ENCODE measurements at places on chromosomes 16 and 17.

GRCh38 chr16:69194488-69194887 lies 7.5 kb downstream of the SNTB2 start:
- DNase-seq = no peak

- DNase-seq = peak; percentile 60
Observed at GRCh38 chr16:89700649-89701424, 668 bp downstream of the SPATA2L start.

DNA sequence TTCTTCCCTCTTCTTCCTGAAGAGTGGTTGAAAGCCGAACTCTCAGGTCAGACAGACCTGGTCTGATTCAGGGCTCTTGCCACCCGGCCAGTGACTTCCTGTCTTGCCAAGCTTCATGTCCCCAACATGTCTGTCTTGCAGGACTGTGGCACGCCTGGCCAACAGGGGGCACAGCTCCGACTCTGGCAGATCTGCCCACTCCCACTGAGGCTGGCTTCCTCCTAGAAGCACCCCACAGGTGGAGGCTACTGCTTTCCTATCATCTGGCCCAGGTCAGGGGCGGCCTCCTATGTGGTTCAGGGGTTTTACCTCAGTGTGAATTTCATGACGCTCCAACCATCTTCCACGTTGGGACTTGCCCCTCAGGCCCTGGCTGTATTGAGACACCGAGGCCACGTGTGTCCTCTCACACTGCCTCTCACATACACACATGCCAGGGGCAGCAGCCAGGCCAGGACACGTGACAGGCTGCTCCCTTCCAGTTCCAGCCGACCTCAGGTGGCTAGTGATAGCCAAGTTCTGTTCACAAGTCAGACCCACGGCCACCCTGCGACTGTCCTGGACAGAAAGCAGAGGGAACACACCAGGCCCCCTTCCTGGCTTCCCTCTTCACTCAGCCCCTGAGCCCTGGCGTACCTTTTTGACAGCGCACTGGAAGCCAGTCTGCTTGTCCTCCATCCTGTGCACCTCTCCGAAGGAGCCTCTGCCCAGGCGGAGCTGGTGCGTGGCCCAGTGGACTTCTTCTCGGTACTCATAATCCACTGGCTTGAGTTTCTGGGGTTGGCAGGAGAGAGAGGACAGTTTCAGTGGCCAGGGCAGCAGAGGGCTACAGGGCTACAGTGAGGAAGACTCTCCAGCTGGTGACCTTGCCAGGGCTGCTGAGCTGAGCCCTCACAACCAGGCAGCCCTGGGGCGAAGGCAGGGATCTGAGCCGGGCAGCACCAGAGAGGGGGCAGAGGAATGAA lies 22.6 kb upstream of the SPATA32 start:
- peak; percentile 51 for DNase-seq

DNA sequence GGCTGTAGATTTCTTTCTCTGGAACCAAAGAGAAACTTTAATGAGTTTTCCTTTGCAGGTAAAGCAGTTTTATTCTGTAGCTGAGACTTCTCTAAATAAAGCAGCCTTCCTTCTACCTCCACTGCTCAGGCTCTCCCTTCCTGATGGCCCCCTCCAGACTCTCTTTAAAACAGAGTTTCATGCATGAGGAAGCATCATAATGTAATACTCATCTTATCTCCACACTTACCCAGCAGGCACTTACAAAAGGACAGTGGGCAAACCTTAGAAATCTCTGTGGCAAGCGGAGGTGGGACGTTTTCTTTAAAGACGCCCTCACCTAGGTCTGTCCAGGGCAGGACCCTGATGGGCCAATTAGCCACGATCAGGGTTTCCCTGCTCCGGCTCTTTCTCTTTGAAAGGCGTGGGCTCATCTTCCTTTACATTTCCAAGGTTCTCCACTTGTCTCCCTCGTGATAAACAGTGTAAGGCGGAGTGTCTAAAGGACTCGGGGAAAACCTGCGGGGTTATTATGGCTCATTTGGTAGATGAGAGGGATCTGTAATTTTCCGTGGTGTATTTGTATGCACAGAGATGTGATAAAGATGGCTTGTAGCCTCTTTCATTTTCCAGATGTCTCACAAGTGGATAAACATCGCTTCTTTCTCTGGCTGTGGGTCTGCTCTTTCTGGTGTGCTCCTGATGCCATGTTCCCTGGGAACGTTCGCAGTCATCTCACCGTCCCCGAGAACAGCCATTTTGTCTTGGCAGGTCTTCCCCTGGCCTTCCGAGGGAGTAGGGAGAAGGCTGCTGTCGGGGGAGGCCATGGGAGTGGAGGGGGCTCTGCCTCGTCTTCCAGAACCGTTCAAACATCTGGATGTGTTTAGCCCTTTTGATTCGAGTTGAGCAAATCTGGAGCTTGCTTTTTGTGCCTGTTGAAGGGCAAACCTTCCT lies 239.0 kb downstream of the CCDC182 start:
- DNase-seq = no peak

DNA sequence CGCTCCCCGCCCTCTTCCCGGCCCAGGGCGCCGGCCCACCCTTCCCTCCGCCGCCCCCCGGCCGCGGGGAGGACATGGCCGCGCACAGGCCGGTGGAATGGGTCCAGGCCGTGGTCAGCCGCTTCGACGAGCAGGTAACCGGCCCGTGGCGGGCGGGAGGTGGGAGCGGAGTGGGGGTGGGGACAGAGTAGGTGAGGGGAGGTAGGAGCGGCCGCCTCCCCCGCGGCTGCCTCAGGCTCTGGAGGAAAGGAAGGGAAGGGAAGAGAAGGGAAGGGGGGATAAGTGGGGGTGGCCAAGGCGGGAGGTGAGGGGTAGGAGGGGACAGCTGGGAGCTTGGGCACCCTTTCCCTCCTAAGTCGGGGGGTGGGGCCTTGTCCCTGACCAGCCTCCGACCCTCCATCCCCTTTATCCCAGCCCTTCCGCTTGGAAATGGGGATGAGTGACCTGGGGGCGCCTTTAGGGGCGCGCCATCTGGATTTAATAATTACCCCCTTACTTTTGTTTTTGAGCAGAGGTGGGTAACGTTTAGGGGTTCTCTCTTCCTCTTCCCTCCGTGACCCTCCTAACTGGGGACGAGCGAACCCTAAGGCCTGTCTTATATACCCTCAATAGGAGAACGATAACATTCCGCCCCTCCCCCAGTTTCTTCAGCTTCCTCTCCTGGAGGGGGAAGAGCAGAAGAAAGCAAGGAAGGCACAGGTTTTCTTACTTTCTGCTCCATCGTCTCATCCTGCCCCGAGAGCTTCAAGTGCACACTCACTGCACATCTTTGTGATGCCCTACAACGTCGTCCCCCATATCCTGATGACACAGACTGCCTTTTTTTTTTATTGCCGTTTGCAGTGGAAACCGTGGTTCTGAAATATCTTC lies 694 bp downstream of the NF1 start:
- DNase-seq = peak; percentile 66

GRCh38 chr17:19610311-19610710 lies 38.2 kb upstream of the ALDH3A2 start:
- no peak for DNase-seq

DNA sequence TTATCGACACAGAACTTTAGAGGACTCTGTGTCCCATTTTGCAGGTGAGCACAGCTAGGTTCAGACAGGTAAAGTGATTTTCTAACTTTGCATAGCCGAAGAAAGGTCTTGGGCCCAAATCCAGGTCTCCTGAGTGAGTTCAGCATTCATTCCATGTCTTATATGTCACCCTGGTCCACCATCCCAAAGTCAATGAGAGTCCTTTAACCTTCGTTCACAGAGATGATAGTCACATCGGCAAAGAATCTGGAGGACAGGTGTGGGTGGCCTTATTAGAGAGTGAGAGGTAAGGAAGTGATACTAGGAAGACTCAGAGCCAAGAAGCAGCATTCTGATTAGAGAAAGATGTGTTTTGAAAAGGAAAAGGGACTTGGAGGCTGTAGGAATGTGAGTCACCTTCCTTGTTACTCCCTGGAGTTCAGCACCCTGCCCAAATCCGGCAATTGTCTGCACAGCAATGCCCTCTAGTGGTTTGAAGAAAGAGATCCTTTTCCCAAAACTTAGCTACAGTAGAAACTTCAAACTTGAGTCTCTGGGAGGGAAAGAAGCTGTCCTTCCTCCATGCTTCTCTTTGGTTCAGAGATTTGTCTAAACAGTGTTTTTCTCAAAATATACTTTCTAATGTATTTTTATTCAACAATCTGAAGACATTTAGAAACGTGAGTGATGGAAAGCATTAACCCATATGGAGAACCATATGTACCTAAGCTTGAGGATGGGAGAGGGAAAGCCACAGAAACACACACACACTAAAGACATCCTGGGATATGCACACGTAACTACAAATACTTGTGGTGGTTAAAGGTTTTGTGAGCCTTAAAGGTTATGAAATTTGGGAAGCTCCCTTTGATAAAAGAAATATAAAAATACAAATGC lies 96.4 kb upstream of the SHISA6 start:
- peak; percentile 56 for DNase-seq

DNA sequence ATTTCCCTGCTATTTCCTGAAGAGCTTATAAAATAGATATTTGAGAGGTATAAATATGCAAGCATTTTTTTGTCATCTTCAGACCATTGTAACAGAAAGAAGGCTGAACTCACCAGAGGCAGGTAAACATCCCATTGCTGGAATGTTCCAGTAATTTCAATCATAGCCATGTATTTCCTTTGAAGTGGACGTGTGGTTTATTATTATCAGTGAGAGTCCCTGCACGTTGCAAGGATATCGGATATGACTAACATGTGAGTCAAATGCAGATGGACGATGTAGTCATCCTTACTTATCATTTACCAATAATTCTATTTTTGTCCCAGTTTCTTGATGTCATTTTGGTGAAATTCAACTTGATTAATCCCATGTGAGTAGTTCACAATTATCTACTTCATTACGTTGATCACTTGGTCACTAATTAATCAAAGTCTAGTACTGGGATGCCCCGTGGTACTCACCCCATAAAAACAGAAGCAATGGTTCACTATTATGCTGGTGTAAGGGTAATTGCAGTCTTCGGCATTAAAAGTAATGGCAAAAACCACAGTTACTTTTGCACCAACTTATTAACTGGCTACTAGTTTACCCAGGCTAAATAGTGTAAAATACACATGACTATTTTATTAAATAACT lies 89.5 kb downstream of the VAT1L start:
- peak; percentile 26 for DNase-seq

DNA sequence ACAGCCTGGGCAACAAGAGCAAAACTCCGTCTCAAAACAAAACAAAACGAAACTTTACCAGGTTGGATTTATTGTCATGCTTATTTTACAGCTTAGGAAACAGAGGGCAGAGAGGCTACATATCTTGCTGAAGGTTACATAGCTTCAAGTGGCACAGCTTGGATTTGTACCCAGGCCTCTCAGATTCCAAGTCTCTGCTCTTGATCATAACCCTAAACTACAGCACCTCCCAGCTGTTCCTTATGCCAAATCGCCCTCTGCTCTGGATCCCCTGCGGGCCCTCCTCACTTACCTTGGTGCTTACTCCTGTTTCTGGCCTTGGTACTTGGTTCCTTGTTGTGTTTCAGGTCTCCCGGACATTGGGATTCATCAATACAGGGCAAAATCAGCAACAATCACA lies 11.7 kb upstream of the CUEDC1 start:
- DNase-seq = no peak

- DNase-seq = no peak
Observed at GRCh38 chr17:65888649-65889048, 303.3 kb downstream of the CEP112 start.

GRCh38 chr17:49640556-49640955 lies 37.3 kb downstream of the SPOP start:
- DNase-seq = no peak

DNA sequence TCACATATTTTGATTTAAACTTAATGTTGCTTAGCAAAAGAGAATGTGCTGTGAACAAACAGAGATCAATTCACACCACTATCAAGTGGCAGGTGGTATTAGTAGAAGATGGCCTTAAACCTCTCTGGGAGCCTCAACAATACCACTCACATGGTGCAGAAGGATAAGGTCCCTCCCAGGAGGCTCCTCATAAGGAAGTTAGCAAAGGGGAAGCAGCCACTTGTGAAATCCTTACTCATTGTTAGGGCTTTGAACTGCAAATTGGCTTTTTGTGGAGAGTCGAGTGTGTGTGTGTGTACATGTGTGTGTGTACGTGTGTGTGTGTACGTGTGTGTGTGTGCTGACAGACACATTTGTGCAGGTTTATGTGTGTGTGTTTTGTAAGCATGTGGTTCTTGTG lies 48.9 kb upstream of the ASIC2 start:
- peak; percentile 67 for DNase-seq

GRCh38 chr16:83888672-83889044 lies 10.3 kb upstream of the MLYCD start:
- DNase-seq = no peak

DNA sequence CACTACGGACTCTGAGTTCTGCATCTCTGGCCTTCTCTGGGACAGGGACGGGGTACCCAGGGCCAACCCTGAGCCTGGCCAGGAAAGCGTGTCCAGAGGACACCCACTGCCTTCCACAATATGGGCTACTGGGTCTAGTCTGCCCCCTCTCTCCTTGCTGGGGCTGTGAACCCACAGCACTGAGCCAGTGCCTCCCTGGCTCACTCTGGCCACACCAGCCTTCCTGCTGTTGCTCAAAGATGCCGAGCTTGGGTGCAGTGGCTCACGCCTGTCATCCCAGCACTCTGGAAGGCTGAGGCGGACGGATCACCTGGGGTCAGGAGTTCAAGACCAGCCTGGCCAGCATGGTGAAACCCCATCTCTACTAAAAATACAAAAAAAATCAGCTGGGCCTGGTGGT lies 24.8 kb downstream of the PITPNM3 start:
- no peak for DNase-seq
